Activated T-cell treated with anti-CD3 and anti-CD28 coated beads for 1 hour (primary cell): ENCODE measurements at places on chromosomes 5 and 9.

DNA sequence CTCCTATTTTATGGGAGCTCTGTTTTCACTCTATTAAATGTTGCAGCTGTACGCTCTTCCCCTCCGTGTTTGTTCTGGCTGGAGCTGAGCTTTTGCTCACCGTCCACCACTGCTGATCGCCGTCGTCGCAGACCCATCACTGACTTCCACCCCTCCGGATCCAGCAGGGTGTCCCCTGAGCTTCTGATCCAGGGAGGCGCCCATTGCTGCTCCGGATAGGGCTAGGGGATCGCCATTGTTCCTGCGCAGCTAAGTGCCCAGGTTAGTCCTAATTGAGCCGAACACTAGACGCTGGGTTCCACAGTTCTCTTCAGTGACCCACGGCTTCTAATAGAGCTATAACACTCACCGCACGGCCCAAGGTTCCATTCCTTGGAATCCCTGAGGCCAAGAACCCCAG, 96.2 kb upstream of the PRDM9 start:
- DNase-seq: no peak

GRCh38 chr5:31630931-31631330, 8.0 kb upstream of the PDZD2 start:
- DNase-seq: no peak

- no peak for DNase-seq
These were observed 218.5 kb downstream of the C9orf50 start for GRCh38 chr9:129402371-129402739.

- no peak for DNase-seq
These were observed 240.2 kb downstream of the RFK start for GRCh38 chr9:76153902-76154629.
